ENCODE measurements at places on chromosomes 5 and 9.

DNA sequence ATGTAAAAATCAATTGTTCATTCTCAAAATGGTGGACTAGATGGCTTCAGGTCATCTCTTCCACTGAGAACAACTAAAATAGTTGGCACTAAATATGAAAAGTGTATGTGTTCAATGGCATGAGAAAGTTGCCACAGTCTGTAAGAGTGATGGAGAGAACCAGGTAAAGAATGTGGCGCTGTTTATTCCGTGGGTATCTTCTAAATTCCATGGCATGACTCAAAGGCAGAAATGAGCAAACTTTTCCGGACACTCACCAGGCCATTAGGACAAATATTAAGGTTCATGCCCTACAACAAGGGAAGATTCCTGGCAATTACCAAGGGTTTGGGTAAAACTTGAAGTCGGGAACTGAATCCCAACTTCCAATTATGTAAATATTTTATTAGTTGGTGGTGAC is 825.4 kb upstream of the CDH6 start:
- DNase-seq: no peak

DNA sequence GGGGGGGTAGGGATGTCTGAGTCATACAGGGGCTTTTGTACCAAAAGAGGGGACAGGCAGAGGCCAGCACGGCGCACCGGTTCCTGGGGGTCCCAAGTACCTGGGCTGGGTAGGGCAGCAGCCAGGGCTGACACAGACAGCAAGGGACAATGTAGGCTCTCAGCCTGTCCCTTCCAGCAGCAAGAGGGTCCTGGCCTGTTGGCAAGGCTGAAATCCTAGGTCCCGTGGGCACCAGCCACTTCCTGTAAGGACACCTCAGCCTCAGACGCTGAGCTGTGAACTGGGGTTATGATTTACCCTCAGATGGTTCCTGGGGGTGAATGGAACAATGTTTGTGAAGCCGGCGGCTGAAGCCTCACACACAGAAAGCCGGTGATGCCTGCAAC is 41.3 kb downstream of the NACC2 start:
- no peak for DNase-seq

DNA sequence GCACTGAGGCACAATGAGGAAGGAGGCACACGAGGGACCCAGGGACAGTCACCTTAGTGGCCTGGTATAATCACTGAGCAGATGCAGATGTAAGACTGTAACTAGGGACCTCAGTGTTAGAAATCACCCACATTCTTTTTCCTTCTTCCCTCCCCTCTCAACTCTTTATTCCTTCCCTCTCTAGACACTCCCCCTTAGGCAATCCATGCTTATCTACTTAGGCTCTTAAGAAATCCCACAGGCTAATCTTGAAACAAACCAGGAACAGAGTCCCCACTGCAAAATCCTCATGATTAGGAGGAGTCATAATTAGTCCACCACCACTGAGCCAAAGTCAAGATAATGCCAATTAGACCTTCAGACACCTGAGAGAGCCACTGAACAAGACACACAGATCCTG is 84.7 kb downstream of the ELAVL2 start:
- DNase-seq: no peak

- DNase-seq: no peak
Measured at GRCh38 chr9:14309403-14309802, 4.5 kb downstream of the NFIB start.

DNA sequence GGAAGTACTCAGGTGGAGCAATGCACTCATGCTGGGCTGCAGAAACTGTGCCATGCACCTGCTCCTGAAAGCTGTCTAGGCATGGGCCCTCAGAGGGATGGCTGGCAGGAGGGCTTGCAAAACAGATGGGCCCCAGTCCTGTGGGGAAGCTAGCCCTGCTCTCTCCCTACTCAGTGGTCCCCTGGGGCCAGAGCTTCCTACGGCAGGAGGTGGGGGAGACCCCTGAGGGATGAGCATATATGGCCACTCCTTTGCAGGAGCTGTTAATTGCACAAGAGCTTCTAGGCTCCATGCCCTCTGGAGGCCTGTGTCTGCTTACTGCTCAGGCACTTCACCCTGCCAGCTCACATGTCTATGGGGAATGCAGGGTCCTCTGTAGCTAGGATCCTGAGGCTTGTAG is 545.3 kb upstream of the PTPRD start:
- no peak for DNase-seq

DNA sequence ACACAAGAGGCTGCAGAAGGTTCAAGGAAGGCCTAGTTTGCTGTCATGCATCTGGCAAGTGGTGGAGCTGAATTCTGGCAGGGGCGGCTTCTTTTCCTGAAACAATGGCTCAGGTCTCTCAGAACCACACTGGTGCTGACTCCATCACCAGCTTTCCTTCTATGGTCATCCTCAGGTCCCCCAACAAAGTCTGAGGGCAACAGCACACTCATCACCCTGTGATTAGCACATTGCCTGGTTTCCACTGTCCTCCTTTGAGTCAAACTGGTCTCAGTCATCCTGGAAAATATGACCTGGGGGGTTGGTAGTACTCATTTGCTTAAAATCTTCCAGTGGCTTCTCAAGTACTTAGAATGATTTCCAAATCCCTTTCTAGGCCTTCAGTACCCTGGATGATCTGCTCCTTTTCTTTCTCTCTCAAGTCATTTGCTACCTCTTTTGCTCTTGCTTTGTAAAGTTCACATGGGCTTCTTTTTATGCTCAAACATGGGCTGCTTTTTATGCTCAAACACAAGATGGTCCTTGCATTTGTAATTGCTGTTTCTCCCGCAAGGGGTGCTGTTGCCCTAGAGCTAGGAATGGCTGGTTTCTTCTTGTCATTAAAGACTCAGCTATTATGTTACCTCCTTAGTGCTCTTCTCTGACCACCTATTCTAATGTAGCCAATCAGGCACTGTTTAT is 144.9 kb downstream of the ALDH1A1 start:
- no peak for DNase-seq

DNA sequence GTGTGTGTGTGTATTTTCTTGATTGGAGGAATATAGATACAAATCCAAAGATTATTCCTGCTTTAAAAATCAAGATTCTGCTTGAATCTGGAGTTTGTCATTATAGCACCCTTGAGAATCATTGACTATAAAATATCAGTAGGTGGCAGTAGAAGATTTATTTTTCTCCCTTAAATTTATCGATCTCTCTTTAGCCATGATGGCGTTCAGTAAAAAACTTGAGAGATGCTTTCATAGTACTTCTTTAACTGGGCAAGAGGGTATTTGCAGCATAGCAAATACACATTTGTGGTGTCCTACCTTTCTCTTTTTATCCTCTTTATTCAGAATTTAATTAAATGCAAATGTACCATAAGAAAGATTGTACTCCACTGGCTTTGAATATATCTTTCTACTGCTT is 307.7 kb downstream of the ADGRV1 start:
- DNase-seq: no peak

DNA sequence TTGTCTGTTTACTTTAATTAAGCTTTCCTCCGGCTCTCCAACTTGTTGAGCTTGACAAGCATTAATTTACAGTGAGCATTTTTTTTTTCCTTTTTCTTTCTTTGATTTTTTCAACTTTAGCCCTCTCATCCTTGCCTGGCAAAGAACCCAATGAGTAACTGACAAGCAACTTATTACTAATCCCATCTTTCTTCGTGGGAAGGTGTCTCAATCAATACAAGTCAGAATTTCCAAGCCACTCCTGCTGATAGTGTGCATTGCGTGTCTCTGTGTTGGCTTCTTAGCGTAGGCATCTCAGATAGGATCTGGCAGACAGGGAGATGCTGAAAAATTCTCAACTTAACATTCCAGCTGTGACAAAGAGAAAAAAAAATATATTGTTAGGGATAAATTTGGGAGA is 527.7 kb upstream of the WWC1 start:
- no peak for DNase-seq
